ENCODE measurements at places on chromosomes 7 and 10.

- DNase-seq = no peak
These were observed 139.3 kb upstream of the HDAC9 start for GRCh38 chr7:18356191-18356645.

DNA sequence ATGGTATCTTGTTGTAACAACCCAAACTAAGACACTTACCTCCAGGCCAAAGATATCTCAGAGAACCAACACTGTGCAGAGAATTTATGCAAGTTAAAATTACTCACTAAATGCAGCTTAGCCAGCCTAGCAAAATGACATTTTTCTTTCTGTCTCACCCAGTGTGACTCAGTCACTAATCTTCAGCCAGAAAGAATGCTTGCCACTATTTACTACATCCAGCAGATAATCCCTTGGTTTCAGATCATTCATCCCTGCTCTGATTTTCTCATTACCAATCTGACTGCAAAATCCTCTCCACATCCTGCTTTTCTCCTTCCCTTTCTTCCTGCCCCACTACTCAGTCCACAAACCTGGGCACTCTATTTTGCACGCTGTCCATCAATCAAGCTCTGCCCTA lies 93.5 kb upstream of the NEBL start:
- DNase-seq = no peak

GRCh38 chr10:44974628-44975430 lies 3.8 kb downstream of the DEPP1 start:
- DNase-seq = no peak

GRCh38 chr10:51789903-51790302 lies 90.5 kb upstream of the CSTF2T start:
- no peak for DNase-seq

GRCh38 chr7:3206771-3207191 lies 94.3 kb upstream of the SDK1 start:
- DNase-seq = no peak

GRCh38 chr7:109821156-109821555 lies 1251.5 kb downstream of the DNAJB9 start:
- DNase-seq = no peak

DNA sequence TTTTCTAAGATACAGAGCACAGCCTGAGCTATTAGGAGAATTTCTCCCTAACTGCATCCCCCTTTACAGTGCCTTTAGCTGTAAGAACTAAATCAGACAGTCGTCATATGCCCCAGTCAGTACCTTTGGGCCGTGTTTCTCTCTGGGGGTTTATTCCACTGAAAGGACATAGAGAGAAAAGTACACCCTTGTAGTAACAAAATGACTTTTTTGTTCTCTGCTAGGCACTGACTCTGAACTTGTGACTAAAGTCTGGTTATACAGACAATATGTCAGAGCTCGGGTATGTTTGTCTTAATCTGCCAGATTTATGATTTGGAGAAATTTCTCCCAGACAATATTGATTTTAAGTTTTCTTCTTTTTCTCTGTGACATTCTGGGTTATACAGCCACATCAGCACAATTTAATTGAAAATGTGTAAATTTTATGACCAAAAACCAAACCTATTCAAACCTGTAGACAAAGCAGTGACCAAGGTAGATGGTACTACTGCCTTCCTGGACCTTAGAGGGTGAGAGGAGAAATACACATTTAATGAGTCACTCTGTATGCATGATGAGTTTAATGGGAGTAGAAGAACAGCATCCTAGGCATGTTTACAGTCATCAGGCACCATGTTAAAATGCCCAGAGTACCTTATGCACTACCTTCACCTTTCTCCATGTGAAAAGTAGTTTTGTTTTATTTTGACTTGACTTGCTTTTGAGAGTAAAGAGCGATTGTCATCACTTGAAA lies 156.1 kb upstream of the PLXDC2 start:
- DNase-seq = no peak

- DNase-seq = no peak
These were observed 71.1 kb downstream of the PRKG1 start for GRCh38 chr10:51145375-51145774.

- DNase-seq = no peak
These were observed 254.2 kb upstream of the POM121L12 start for GRCh38 chr7:52781250-52781649.

DNA sequence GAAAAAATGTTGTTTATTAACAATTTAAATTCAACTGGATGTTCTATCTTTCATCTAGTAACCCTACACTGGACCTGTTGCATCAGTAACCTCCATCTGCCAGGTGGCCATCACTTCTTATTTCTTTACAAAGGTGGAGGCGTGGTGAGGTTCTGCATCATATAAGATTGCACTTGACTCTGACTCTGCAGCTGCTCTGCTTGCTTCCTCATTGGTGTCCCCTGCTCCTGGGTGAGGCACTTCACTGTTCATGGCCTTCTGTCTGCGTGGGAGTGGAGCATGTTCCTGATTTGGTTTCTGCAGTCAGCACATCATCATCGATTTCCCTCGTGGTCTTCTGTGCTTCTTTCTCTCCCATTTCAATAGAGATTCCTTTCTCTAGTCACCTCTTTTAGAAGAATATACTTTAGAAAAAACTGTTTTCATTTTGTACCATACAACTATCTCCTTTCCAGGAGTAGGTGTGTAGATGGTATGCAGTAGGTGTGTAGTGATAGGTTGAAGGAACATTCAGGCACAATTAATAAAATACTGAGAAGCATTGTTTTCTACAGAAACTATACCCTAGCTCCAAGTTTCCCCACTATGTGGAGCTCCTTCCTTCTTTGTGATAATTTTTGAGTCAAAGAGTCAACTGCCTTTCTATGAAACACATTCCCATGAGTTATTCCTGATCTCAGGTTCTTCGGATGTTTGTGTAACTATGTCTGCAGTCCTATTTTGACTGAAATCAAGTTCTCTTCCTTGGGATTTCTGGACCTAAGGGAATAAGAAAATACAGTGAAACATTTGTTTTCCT lies 231.7 kb upstream of the CNTNAP2 start:
- DNase-seq = no peak

- no peak for DNase-seq
These were observed 82.1 kb upstream of the SGCE start for GRCh38 chr7:94738071-94738470.

DNA sequence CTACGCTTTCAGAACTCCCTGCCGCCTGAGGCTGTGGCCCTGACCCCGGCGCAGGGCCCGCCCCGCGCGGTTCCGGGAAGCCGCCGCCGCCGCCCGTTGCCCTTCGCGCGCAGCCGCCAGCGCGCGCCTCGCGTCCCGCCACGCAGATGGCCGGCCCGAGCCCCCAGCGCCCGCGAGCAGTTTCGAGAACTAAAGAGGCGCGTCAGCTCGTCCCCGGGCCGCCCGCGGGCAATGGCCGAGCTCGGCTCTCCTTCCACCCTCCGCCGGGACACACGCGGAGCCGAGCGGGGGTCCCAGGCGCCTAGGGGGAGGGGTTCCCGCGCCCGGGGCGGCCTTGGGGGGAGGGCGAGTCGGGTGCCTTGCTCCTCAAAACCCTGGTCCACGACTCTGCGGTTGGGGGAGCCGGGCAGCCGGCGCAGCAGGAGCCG lies 1.8 kb downstream of the HNRNPF start:
- no peak for DNase-seq

- no peak for DNase-seq
These were observed 27.6 kb upstream of the RUFY2 start for GRCh38 chr10:68434657-68435056.

GRCh38 chr7:13077466-13077865 lies 390.0 kb downstream of the ARL4A start:
- DNase-seq = no peak

GRCh38 chr7:23106823-23107663 lies 1.5 kb downstream of the KLHL7 start:
- no peak for DNase-seq

- DNase-seq = no peak
These were observed 61.9 kb downstream of the SPOCK2 start for GRCh38 chr10:72026278-72027111.

DNA sequence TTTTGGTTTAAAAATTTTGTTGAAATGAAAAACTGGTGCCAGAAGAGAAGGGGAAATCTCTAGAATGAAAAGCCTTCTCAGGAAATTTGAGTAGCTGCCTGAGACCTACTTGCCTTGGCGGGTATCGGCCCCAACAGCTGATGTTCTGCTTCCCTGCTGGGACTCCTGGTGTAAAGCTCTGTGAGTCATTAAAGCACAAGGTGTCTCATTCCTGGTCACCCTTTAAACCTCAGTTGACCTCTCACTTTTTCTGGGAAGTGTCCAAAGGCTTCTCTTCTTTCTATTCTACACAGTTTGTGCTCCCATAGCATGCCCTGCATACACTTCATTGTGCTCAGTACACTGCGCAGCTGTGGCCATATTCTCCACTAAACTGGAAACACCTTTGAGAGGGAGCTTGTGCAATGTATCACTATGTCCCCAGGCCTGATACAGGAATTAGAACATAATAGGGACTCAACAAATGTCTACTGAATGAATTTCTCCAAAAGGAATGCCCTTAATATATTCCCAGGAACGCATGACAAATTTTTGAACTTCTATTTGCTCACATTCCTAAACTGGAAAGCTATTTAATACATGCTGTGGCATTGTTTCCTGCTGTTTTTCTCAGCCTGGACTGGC lies 303.9 kb downstream of the SDHAF3 start:
- no peak for DNase-seq

DNA sequence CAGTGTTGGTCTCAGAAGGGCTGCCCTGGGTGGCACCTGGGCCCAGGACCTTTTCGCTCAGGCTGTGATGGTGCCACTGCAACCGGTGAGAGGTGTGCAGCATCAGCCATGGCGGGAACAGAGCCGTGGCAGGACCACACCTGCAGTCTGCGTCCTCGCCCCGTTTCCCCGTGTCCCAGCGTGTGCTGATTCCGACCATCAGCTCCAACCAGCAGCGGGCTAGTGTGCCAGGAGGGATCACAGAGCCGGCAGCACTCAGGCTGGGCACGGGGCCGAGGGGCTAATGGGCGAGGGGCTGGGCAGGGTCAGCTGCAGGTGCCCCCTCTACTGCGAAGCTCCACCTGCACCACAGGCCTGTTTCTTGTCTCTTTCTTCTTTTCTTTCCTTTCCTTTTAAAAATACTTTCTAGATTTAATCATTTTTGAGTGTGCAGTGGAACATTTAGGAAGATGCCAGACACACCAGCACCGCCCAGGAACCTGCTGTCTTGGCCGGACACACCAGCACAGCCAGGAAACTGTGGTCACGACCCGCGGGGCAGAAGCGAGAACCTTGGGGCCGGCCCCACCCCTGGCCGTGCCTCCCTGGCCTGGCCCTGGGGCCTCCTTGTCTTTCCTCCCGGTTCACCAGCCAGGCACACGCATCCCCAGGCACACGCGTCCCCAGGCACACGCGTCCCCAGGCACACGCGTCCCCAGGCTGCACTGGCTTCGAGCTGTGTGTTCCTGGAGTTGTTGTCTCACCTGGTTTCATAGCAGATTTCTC lies 34.6 kb downstream of the ADGRA1 start:
- no peak for DNase-seq

DNA sequence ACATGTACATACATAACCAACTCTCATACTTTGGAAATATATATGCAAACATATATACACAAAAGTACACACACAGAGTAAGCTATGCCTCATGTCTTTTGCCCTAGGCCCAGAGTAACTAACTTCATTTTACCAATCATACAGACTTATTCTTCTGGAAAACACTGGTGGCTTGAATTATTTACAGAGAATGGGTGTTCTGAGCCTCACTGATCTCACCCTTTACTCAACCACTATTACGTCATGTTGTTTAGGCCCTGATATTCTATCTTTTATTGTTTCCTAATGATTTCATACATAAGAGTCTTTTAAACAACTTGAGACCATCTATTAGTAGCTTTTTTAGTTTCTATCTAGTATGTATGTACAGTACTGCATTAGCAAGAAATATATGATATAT lies 43.0 kb downstream of the ANK3 start:
- DNase-seq = no peak

DNA sequence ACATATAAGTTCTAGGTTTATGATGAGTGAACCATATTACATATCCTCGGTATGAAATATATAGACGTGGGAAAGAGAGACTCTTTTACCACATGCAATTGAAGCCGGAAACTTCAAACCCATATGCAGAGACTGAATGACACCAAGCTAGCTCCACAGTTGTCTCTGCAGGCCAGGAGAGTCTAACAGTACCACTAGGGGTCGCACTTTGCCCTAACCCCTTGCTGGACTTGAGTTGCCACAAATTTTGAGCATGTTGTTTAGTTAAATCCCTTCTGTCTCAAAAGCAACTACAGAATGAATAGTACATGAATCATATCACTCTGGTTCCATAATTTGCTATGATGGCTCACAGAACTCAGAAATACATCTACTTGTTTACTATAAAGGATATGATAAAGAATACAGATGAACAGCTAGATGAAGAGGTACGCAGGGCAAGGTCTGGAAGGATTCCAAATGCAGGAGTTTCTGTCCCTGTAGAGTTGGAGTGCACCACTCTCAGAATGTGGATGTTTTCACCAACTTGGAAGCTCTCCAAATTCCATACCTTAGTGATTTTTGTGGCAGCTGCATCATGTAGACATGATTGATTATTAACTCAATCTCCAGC lies 112.4 kb upstream of the YAE1 start:
- peak; percentile 24 for DNase-seq

DNA sequence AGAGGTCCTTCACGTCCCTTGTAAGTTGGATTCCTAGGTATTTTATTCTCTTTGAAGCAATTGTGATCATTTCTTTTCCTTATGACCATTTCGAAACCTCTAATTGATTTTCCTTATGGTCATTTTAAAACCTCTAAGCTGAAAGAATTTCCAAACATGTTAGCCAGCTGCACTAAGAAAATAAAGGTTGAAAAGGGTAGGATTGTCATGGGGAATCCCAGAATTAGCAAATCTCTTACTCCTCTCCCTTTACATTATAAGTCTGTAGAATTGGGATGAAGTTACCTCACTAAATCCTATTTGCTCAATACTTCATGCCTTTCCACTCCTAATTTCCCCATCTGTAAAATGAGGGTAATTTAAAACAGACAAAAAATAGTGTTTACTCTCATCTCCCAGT lies 79.5 kb downstream of the FAM185A start:
- no peak for DNase-seq

DNA sequence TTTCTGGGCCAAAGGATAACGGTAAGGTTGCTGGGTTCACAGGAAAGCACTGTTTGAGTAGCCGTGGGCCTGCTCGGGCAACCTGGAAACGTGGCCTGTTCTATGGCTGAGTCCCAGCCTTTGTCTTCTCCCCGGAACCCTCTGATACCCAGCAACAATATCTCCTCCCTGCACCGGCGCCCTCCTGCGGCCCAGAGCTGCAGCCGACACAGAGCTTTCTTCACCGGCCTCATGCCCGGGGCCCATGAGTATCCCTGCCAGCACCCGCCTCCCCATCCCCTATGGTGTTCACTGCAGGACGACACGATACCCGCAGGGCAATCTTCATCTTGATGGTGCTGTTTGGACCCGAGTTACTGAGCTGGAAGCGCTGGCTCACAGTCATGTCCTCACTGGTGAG lies 38.6 kb upstream of the NCAPG2 start:
- no peak for DNase-seq

GRCh38 chr7:44368885-44369284 lies 43.5 kb upstream of the CAMK2B start:
- no peak for DNase-seq

All from stimulated activated CD8-positive, alpha-beta memory T cell treated with anti-CD3 and anti-CD28 coated beads, Interleukin-7, amount 100 ng/mL, for 4 hours (primary cell).